ENCODE measurements at places on chromosomes 3 and 15.

DNA sequence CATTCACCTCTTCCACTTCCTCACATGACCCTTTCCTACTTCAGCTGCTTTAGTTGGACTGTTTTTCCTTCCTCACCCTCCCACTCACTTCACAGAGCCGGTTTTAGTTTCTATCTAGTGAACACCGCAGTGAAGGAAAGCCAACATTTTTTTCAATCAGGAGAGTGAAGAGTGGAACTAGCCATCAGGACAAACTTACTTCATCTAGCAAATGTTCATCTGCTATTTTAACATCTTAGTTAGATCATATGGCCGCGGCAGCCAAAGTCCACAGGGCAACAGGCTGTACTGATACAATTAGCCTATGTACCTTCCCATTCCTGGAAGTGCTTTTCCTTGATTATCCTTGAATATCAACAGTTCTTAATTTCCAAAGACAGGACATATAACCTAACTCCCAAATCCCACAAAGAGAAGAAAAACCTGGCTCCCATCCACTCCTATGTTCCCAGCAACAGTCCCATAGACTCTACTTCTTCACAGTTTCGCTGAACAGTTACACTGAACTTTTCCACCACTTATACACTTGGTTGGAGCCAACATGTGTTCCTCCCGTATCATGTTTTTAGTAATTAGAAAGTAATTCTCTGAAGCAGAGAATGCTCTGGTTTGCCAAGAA is 456.2 kb upstream of the THBS1 start:
- DNase-seq = no peak

DNA sequence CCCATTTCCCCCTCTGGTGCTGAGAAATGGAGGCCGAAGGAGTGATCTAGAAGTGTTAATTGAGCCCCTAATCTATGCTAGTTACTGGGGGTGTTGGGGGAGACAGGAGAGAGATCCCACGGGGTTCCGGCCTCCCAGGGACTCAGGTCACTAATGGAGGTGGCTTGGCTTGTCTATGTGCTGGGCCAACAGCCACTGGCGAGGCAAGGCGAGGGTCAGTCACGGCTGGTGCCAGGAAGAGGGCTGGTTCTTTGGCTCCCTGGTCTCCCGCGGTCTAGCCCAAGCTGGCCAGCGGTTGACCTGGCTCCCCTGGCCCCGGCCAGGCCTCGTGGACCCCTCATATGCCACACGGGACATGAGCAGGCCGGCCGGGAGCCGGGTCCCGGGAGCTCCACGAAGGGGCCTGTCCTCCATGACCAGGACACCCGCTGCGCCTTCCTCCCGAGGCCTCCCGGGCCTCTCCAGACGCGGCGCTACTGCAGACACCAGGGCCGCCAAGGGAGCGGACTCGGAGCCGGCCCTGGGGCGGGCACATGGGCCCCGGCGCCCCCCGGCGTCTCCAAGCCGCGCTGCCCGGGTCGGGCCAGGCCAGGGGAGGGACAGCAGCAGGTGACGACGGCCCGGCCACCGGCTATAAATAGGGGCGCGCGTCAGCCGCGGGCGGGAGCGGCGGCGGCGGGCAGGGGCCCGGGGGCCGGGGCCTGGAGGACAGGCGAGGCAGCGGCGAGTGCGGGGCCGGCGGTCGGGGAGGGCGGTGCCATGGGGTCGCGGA is at the start of gene ALPK3:
ALPK3 (plus strand) TSS at position 663 of the 772 bp plus-strand sequence; CDS start at position 760, 97 bp downstream.
- DNase-seq = no peak

- no peak for DNase-seq
Measured at GRCh38 chr3:140143367-140144069, 208.5 kb downstream of the CLSTN2 start.

DNA sequence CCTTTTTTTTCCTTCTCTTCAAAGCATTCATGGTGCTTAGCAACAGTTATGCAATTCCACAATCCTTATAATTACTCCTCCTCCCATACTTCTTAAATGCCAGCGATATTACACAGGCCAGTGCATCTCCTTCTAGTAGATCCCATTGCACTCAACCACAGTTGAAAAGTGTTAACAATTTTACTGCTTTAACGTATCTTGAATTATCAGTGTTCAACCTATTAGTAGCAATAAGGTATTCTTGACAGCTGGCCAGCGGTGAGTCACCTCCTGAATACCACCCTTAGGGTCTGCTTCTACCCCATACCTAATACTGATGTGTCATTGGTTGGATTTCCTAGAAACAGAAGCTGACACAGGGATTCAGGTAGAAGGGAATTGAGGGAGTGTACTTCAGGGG is 24.0 kb upstream of the TEX9 start:
- no peak for DNase-seq

DNA sequence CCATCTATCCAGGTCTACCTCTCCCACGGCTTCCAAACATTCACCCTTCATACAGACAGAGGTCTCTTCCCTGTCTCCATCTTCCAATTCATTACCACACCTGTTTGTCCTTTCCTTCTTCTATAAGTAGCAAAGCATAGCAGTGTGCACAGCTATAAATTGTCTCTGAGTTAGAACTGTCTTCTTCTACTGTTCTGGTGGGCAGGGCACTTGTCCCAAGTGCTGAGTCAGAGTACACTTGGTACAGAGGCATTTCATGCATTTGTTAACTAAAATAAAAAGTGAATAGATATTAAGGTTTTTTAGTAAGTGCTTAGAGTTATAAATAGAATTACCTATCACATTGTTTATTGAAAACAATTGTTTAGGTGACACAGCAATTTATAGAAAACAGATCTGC is 150.1 kb upstream of the CCDC54 start:
- no peak for DNase-seq

DNA sequence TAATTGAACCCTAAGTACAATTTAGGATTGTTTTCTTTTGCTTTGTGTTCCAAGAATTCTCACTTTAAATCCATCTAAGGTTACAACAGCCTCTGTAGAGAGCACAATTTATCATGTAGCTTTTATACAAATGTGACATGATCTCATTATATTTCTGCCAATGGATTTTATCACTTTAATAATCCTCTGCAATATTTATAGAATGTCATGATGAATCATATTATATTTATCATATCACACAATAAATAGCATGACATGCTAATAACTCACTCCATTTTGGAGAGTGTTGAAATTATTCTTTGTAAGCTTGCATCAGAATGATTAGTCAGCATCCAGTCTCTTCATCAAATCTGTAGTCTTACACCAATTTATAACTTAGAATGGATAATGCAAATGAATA is 280.6 kb upstream of the ZNF717 start:
- no peak for DNase-seq

GRCh38 chr15:76866008-76866407 is 39.1 kb downstream of the SCAPER start:
- DNase-seq = no peak

DNA sequence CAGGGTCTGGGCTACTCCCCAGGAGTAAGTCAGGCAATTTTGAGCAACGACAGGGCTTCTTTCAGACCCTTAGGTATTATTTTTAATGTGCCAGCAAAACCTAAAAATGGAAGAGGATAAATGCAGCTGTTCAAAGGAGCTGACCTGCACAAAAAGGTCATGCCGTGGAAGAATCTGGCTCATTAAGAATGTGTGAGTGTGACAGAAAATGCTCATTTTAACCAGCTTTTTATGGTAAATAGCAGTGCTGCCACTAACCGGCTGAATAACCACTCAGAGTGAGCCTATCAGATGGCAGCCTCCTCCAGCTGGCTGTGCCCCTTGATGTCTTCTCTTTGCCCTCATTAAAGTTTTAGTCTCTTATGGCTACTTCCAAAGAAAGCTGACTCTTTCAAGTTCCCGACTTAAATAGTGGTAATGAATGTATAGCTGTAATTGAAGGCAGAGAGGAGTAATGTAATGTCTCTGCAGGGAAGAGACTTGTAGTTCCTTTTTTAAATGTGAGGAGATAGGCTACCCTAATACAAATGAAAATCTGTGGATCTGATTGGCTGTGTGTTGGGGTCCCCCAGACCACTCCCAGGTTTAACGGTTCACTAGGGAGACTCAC is 9.5 kb upstream of the FSTL1 start:
- DNase-seq = no peak

- DNase-seq = no peak
Measured at GRCh38 chr15:69729167-69729748, 276.6 kb downstream of the RPLP1 start.

- DNase-seq = no peak
Measured at GRCh38 chr3:132210476-132211346, 106.5 kb upstream of the ACP3 start.

GRCh38 chr3:49339581-49339940 is 292 bp downstream of the USP4 start:
- no peak for DNase-seq

- no peak for DNase-seq
Measured at GRCh38 chr3:1191026-1191425, 98.2 kb downstream of the CNTN6 start.

- DNase-seq = no peak
Measured at GRCh38 chr15:60408463-60408981, 10.7 kb upstream of the ANXA2 start.

DNA sequence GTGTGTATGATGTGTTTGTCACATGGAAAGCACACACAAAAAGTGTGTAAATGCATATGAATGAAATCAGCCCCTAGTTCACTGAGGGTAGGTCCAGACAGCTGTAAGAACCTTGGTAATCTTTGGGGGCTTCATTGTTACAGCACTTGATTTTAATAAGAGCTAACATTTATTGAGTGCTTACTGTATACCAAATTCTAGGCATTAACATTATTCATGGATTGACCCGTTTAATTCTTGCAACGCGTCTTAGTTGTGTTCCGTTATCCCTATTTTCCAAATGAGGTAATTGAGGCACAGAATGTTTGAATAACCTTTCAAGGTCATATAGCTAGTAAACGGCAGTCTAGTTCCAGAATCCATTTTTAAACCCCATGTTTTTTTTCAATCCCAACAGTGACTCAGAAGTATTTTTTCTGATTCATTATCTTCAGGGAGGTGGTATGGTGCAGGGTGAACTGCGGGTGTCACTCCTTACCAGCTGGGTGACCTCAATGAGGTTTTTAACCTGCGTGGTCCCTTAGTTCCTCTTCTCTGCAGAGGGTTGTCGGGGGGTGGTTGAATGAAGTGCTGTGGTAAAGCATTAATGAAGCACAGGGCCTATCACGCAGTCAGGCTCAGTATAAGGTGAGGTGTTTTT is 14.2 kb downstream of the RAB8B start:
- no peak for DNase-seq

DNA sequence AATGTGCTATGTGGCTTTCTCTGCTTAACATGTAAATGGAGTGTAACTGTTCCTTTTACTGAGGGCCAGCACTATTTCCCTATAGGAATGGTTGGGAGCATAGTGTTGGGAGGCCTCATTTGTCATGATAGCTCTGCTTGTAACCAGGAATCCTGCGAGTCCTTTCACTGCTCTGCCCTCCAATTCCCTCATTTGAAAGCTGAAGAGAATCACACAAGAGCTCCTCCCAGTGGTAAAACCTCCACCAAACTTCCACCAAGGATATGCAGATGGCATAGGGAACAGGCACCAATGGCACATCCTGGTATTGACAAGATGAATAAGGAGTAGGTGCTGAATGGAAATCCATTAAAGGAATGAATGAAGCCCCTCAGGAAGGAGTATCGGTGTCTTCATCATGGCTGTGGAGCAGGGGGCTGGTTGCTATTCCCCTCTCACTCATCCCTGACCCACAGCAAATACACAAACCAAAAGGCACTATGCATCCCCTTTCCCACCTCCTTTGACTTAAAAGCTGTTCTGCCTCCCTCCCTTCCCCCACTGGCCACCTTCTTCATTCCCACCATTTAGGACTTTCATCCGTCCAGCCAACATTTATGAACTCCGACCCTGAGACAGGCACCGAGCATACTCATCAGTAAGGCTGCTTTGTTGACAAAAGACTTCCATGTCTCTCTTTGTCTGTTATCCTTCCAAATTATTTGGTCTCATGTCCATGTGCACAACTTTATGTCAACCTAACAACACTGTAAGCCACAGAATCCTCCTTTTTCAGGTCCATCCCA is 560.8 kb downstream of the FOXP1 start:
- DNase-seq = no peak

DNA sequence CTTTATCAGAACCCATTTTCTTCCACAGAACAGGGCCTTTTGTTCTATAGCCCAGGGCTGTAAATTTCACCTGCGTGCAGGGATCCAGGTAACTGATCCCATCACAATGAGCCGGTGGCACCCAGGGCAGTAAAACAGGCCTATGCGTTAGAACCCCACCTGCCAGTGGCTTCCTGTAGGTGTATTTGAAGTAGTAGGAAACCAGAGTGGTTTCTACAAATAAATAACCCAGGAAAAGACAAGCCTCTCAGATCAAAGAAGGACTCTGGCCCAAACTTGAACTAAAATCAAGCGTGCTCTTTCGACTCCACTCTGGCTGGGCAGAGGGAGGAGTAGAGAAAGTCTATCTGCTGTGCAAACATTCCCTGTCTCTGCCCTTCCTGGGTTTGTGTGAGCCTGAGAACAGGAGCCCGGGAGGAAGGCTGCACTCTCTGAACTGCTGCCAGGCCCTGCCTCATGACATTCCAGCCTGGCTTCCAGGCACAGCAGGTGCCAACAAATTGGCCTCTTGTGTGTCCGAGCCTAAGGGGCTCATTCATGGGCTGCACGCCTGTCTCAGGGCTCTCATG is 77.7 kb downstream of the CEMIP start:
- no peak for DNase-seq

DNA sequence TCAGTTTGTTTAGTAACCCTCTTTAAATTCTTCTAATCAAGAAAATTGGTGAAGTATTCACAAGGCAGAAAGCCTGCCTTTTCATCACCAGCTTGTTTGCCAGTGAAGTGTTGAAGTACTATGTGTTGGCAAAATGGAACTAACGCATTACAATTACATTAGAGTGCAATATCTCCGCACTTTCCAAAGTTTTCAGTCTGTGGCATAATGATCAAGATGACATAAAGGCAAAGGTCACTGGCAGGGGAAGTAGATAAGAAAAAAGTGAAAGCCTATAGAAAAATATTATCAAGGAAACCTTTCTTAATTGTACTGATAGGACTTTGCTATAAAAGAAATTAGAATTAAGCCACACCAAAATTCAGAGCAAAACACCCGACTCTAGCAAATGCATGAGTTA is 25.0 kb upstream of the TM4SF1 start:
- no peak for DNase-seq

DNA sequence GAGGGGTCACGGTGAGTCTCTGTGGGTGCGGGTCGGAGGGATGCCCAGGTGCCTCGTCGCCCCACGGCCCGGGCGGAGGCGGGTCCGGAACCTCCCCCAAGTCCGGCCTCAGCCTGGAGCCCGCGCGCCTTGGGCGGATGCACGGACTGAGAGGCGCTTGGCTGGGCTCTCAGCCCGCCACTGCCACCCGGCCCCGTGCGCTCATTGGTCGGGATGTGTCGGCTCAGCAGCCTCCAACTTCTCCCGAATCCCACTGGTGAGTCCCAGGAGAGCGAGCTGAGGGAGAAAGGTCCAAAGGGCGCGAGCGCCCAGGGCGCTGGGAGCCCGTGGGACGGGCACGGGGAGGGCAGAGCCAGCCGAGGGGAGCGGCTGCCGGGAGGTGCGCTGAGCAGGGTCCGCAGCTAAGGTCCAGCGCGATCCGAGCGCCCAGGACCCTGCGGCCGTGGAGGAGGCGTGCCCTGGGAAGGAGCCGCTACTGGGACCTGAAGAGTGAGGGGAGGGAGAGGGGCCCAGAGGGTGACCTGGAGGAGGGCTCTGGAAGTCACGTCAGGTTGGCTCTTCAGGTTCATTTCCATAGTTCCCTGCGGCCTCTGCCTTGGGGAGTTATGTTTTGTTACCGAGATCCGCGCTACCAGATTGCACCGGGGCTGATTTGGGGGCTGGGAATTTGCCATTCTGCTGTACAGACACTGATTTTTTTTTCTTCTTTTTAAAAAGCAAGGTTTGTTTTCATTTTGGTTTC is at the start of gene MME:
MME (plus strand) TSS at position 574 of the 742 bp plus-strand sequence. CDS start 3,849 bp downstream, outside the sequence.
- DNase-seq = no peak

GRCh38 chr3:157182879-157183278 is 22.9 kb upstream of the CCNL1 start:
- DNase-seq = no peak
